ENCODE measurements at places on chromosomes 13 and 19.

DNA sequence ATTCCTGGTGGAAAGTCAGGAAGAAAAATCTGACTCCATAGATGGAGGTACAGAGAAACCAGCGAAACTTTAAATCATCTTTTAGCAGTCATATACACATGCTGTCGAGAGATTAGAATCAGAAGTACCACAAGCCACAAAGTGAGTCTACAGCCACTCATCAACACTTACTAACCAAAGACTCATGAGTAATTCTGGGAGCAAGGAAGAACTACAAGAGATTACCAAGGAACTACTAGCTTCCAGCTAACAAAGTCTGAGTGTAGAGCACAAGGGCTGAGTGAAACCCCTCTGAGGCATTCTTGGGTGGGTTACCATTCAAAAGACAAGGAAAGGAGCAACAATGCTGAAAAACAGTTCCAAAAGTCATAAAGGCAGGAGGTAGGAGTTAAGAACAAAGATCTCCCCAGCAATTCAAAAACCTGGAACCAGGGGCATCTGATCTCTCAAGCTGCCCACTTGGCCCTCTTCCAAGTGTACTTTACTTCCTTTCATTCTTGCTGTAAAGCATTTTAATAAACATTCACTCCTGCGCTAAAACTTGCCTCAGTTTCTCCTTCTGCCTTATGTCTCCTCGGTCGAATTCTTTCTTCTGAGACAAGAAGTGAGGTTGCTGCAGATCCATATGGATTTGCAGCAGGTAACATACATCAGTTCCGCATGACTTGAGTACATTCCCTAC is 13.0 kb downstream of the RBM26 start:
- DNase-seq, result no peak

DNA sequence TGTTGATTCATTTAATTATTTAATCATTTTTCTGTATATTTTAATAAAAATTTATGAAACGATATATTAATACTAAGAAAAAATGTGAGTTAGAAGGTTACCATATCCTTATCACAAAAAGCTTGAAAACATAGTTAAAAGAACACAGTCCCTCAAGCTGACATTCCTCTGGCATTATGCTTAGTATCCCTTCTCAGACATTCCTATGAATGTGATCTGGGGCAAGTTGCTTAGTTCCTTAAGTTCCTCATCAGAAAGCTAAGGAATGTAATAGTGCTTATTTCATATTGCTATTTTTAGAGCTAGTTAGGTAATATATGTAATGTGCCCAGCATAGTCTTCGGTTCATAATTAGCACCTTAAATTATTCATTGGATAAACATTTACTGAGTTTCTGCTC is 122.8 kb downstream of the MTUS2 start:
- no peak for DNase-seq

- no peak for DNase-seq
These were observed 556.8 kb upstream of the SLITRK1 start for GRCh38 chr13:84439108-84439507.

DNA sequence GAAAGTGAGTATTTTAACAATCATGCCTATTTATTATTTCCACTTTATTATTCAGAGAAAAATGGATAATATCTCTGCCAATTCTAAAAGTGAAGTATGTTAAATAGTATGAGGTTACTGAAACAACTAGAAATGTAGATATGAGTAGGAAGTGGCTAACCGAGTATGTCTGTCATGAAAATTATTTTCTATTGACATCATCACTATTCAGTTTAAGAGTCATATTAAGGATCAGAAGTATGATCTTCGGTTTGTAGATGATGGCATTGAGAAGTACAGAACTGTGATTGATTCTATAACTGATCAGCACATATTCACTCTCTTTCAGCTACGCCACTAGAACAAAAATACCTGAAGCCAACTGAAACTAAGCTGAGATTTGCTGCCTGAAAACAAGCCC is 146.4 kb upstream of the SLITRK5 start:
- DNase-seq, result no peak

GRCh38 chr13:31733647-31734046 is 5.7 kb upstream of the RXFP2 start:
- DNase-seq, result no peak

GRCh38 chr13:94210816-94211215 is 268.7 kb downstream of the DCT start:
- DNase-seq, result no peak

GRCh38 chr19:50340331-50340730 is 11.2 kb upstream of the KCNC3 start:
- DNase-seq, result no peak

GRCh38 chr13:76213423-76213904 is 577.3 kb downstream of the LMO7 start:
- DNase-seq, result no peak

GRCh38 chr13:47826471-47826870 is 174.6 kb downstream of the SUCLA2 start:
- DNase-seq, result no peak

GRCh38 chr13:98450539-98451111 is 126.3 kb downstream of the STK24 start:
- DNase-seq, result no peak

GRCh38 chr19:42030645-42031440 is 36.8 kb upstream of the ATP1A3 start:
- no peak for DNase-seq

- DNase-seq, result no peak
These were observed 6.1 kb downstream of the CDX2 start for GRCh38 chr13:27962982-27963381.

GRCh38 chr19:52670046-52670445 is 31.9 kb upstream of the ZNF83 start:
- DNase-seq, result no peak

DNA sequence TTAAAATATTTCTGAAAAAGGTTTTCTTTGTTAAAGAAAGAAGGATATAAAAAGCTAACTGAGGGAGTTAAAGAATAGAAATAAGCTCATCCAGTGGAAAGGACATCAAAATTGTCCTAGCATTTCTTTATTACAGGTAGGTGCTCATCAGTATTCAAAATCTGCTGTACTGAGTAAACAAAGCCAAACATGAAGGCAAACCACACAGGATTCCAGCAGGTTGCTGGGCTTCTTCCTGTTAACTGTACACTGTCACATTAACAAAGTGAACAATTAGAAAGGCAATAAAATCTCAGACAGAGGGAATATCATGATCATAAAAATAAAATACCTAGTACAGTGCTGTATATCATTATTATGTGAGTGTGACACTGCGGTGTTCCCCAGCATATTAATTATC is 1541.0 kb downstream of the SLITRK5 start:
- no peak for DNase-seq

GRCh38 chr19:10587022-10587838 is at the start of gene AP1M2:
Gene AP1M2, minus strand, starts transcription at chr19:10587312. Its CDS starts 81 bp downstream, at chr19:10587231.
- DNase-seq, result no peak

DNA sequence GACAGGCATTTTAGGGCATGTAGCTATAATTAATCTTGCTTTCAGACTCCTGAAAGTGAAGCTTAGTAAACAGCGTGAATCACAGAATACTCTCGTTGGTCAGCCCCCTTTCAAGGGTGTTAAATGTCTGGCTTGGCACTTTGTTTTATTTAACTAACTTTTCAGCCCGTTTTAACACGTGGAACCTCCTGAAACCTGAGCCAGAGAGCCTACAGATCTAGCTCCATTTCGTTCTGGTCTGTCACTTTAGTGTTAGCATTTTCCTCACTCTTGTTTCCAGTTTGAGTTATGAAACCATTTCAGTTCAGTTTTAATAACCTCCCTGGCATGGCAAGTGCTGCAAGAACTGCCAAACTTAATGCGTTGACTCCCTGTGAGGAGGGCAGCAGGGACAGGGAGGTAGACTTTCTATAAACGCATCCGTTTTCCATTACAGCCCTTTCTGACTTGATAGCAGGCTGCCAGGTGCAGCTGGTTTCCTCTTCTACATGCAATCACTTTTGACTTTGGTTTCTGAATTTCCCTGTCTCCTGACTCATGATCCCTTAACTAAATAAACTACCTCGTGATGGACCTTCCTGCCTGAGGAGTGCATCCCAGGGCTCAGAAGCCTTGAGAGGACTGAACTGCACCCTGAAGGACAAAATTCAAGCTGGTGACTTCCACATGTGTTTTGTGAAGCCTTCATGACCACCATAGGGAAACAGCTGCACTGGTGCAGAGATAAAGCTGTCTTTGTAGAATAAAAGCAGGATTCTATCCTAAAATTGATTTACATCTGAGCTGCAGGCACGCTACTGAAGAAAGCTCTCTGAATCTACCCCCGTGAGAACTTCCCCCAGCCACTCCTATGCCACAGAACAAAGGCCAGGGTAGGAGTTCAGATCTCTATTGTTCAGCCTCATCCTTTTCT is 192.6 kb downstream of the DLEU7 start:
- no peak for DNase-seq

- no peak for DNase-seq
These were observed 54.3 kb downstream of the GATAD2A start for GRCh38 chr19:19459707-19460251.

DNA sequence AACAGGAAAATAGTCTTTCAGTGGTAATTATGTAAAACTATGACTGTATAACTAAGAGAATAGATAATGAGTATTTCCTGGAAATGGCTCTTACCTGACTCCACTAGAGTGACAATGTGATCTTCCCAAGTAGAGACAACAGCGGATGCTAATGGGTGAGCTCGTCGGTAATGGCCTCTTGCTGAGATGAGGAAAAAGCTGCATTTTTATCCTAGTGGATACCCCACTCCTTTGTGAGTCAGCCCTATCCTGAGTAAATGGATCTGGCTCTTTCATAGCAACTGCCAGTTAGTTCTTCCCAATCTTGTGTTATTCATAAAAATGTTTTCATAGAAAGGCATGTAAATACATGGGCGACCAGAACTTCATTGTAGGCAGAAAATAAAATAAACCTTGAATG is 299.5 kb downstream of the NALCN start:
- DNase-seq, result no peak

DNA sequence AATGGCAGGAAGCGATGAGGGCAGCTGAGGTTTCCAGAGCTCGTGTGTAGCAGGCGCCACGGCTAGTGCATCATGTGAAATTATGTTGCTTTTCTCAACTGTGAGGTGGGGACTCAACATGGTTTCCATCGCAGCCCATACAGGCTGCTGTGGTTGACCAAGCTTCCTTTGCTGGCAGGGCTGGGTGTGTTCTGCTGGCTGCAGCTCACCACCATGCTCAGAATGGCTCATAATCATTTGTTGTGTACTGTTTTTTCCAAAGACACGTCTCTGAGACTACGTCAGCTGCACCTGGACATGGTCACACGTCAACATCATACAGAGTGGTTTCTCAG is 16.1 kb upstream of the RASA3 start:
- no peak for DNase-seq

DNA sequence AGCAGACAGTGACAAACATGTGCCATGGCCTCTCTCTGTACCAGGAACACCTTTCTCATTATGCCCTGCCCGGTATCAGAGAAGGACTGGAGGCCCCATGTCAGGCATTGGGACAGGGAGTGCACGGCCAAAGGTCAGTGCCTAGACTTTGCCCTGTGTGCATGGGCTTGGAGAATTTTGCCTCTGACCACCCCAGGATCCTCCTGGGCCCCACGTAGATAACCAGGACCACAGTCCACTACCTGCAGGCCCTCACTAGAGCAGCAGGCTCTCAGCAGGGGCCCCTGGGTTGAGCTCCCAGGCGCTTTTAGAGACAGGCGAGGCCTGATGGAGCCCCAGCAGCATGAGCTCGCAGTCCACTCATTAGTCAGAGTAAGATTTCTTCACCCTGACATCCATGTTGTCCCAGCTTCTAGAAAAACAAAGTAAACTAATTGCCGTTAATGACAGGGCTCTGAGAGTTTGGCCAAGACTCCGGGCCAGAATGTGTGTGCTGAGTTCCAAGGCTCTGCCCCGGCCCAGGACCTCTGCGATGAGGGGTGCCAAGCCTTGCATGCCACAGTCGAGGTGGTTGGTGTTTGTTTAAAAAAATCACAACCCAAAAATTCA is 42.7 kb downstream of the CAPN12 start:
- DNase-seq, result no peak

DNA sequence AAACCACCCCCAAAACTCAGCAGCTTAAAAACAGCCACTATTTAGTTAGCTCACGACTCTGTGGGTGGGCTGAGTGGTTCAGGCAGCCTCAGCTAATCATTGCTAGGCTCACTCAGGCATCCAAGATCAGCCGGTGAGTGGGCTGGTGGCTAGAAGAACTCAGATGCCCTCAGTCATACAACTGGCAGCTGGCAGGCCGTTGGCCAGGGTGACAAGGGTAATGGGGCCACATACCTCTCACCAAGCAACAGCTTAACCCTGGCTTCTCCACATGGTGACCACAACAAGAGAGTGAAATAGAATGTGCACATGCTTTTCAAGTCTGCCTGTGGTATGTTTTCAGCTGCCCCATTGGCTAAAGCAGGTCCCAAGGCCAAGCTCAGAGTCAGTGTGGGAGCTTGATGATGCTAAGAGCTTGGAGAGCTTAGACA is 435.4 kb upstream of the TSHZ3 start:
- DNase-seq, result no peak

GRCh38 chr13:34523406-34523805 is 418.7 kb upstream of the NBEA start:
- no peak for DNase-seq

- DNase-seq, result no peak
These were observed 9.6 kb upstream of the NOTCH3 start for GRCh38 chr19:15210323-15210781.

DNA sequence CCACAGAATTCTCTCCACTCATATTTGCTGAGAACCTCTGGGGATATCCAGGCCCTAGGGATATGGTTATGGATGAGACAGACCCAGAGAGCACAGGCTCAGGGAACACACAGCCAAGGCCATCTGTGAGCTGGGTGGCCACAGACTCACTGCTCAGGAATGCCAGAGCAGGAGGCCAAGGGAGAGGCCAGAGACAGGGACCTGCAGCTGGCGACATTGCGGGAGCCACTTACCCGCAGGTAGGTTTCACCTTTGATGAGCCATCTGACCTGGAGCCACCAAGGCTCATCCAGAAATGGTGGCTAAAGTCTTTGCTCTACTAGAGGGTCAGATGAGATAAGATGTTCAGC is 29.4 kb downstream of the CCNE1 start:
- DNase-seq, result no peak

DNA sequence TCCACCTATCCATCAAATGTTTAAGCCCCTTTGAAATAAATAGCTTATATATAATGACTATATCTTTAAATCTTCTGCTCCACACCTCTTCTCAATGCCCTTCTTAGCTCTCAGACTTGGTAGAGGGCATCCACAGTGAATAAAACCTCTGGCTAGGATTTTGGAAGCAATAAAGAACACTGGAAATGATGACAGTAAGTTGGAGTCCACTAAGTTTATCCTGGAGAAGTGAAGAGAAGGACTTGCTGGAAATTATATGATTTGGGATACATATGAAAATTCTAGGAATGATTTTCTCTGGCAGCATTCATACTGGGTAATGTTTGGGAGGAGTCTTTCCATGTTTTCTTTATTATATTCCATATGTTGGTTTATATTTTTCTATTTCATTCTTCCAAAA is 133.5 kb upstream of the KL start:
- no peak for DNase-seq

DNA sequence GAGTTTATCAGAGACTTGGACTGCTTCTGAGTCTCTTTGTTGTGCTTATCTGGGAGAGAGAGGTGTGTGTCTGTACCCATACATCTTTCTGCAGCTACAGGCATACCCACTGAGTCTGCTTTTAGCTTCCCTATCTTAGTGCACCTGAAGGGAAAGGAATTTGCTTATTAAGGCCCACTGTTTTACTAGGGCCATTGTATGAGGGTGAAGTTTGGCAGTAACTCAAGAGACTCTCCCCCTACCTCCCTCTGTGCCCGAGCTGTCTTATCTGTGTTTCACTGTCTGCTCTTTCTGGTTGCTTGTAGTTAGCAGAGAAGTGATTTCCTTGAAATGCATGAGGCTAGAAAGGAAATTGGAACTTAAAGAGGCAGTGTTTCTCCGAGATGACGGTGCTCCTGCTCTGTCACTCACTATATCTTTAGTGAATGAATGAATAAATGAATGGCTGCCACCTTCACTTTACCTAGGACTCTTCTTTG is 678 bp upstream of the CD33 start:
- no peak for DNase-seq
